ENCODE measurements at places on chromosomes 12 and 14.

- no peak for DNase-seq
Measured at GRCh38 chr14:54698966-54699530, 132.1 kb downstream of the SAMD4A start.

- DNase-seq = no peak
Measured at GRCh38 chr14:104016873-104017650, 68.4 kb upstream of the ASPG start.

- DNase-seq = no peak
Measured at GRCh38 chr12:41856228-41856627, 288.4 kb downstream of the GXYLT1 start.

DNA sequence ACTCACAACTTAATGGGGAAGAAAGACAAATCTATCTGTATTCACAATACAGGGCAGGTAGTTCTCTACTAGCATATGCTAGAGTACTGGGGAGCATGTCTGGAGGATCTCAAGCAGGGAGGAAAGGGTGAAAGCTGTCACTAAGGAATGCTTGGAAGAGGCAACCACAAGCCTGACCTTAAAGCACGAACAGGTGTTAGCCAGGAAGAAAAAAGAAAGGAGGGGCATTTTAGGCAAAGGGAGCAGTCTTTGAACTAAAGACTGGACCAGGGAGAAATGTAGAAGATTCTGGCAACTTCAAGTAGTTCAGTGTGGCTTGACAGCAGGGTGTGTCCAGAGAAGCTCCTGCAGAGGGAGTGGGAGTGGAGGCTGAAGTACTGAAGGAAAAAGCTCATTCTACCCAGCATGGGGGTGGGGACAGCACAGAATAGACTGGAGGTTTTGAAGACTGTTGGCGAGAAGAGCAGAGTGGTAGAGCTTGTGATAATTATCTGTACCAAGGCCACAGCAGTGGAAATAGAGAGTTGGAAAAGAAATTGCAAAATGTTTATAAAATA is 50.9 kb downstream of the AP5M1 start:
- DNase-seq = no peak

GRCh38 chr12:58253663-58254062 is 312.3 kb downstream of the ATP23 start:
- no peak for DNase-seq

DNA sequence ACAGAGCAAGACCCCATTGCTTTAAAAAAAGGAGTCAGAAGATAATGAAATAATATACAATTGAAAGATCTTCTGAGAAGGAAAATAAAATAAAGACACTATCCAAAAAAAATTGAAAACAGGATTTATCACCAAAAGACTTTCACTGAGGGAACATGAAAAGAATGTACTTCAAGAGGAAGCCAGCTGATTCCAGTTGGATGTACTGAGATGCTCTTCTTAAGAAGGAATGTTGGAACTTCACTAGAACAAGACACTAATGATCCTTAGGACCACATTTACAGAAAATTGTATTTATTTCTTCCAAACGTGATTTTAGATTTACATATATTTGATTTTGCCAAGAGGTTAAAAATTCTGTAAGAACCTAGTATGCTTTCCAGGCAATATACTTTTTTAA is 65.6 kb upstream of the CNOT2 start:
- DNase-seq = no peak

DNA sequence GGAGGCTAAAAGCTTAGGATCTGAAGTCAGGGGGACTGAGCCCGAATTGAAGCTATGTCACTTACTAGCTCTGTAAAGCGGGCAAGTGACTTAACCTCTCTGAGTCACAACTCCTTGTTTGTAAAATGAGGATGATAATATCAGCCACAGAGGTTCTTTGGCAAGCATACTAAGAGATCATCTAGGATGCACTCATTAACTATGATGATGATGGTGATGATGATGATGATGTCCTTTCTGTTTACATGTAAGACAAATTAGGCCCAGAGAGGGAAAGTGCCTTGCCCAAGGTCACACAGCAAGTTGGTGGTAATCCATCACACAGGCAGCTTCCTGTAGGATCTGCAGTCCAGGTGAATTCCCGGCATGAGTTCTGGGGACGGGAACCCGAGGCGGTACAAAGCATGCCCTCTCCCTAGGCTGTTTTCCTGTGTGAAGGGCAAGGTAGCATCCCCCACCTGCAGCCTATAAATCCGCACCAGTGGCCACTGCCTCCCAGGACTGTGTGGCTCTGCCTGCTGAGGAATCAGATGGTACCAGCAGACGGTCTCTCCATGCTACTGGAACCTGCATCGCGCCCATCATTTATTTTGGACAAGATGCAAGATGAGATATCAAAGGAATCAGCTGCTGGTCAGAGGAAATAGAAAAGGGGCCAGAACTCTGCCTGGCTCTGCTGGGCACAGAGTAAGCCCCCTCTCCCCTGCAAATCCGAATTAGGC is 55.2 kb downstream of the MAP1LC3B2 start:
- no peak for DNase-seq

GRCh38 chr14:67435603-67436002 is 23.6 kb upstream of the PLEK2 start:
- DNase-seq = no peak

DNA sequence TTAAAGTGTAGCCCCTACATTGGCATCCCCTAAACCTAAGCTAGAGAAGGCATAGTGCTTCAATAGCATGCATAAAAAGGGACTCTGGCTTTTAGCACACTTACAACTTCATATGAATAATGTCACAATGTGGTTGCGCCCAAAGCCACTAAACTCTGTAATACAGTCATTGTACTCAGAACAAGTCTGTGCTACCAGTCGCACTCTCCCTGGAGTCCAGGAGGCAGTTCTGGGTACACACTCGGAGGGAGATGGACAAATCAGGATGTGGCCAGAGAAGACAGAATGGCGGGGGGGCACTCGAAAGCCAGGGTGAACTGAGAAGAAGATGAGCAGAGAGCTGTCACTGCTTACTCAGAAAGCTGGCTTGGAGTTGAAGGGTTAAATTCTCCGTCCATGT is 10.6 kb downstream of the SAMD4A start:
- DNase-seq = no peak

DNA sequence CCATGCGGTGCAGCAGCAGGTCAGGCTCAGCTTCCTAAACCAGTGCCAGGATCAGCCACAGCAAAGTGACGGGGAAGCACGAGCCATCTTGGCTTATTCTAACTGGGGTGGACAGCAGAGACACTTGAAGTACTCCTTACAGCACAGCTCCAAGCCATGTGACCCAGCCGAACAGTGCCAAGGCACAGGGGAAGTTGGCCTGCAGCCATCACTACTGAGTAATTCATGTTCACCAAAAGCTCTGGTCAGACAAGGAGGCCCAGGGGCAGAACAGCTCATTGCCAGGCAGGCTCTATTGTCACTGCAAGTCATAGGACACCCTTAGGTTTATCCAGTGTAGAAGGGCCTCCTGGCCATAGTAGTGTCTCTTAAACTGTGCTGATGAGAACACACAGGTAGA is 23.4 kb upstream of the SLC35F4 start:
- peak; percentile 46 for DNase-seq

- DNase-seq = peak; percentile 78
Measured at GRCh38 chr14:86858031-86858430, 1135.0 kb downstream of the GALC start.

- no peak for DNase-seq
Measured at GRCh38 chr12:4356041-4356327, 23.5 kb downstream of the FGF23 start.

DNA sequence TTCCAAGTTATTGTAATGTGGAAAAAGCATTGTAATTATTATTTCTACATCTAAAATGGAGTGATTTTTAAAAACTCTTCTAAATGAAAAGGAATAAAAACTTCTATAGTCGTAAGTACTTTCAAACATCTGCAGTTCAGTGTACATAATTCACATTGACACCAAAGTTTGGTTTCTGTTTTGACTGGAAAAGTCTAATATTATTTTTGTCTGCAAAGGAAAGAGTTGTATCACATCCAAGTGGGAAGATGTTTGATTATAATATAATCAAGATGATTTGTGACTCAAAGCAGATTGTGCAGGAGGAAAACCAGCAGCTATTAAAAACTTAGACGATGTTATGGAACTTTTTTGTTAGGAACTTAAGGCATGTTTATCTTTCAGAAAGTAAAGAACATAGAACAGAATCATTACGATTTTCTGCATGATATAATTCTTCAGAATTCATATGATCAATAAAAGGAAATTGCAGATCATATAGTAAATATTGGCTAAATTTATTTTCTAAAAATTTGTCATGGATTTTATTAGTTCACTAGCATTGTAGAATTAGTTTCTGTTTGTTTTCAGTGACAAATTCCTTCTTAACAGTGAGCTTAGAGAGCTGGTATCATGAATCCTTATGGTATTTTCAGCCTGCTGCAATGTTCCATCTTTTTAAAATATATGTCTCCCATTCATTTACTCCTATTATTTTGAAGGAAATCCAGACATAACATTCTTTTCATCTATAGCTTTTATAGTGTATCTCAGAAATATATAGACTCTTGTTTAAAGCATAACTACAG is 145.8 kb downstream of the MIPOL1 start:
- DNase-seq = no peak

DNA sequence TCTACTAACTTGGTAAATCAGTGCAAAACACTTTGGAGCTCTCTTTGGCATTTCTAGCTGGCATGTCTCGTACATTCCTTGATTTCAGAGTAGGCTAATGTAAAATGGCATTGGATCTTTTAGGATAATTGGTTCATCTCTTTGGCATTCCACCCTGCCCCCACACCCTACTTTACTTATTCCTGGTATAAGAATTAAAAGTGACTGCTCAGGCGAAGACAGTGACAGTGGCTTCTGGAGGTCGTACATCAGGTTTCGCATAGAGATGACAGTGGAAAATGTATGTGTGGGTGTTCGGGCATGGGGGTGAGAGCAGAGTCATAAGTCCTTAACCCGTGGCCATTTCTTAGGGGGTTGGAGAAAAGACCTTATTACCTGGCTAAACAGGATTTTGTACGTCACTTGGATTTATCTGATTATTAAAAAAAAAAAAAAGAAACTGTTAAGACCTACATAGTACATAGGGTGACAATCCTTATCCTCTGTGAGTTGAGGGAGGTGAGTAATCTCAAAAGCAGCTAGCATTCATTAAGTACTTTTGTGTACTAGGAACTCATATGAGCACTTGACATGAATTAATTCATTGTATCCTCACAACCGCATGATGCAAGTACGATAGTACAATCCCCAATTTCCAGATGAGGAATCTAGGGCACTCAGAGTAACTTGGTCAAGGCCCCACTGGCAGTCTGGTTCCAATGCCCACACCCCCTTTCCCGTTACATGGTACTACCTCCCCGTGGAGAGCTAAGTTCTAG is 22.4 kb upstream of the KCNK13 start:
- DNase-seq = no peak
